CD4-positive, alpha-beta T cell treated with Interleukin-17A for 1 hour (primary cell): ENCODE measurements at places on chromosomes 16 and 17.

DNA sequence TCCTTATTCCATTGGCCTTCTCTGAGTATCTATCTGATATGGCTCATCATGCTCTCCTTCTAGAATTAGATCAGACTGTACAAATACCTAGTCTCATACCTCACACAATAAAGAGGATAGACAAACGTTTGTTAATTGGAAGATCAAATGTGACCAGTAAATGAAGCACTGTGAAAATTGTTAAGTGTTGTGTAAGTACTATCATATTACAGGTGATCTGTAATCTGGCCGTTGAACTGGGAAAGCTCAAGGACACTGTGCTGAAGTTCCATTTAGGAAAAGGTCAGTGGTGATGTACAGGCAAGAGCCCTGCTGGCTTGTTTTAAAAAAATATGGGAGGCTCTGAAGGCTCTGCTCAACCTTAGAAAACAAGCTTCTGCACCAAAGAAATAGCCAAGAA, 38.5 kb upstream of the CORO6 start:
- DNase-seq = no peak

DNA sequence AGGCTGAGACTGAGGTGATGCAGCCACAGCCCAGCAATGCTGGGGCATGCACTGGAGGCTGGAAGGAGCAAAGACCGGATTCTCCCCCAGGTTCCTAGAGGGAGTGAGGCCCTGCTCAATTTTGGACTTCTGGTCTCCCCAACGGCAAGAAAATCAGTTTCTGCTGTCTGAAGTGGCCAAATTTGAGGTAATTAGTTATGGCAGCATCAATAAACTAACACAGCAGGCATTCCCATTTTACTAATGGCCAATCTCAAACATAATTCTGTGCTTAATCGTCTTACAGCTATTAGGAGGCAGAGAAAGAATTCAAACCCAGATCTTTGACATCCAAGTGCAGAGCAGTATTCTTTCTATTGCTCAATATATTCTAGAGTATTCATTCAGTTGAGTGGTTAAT, 16.2 kb downstream of the NETO2 start:
- no peak for DNase-seq

- no peak for DNase-seq
These were observed 29.7 kb downstream of the ASIC2 start for GRCh38 chr17:33263396-33263795.

- no peak for DNase-seq
These were observed 128.4 kb downstream of the WWOX start for GRCh38 chr16:78227855-78228254.

GRCh38 chr16:69773260-69773947, 11.3 kb downstream of the WWP2 start:
- DNase-seq = no peak

GRCh38 chr16:19118938-19119431, 5.2 kb downstream of the ITPRIPL2 start:
- no peak for DNase-seq

GRCh38 chr17:73971127-73971526, 232.4 kb upstream of the RPL38 start:
- no peak for DNase-seq

GRCh38 chr16:11252482-11252931, 3.5 kb downstream of the SOCS1 start:
- DNase-seq = no peak

GRCh38 chr17:48541577-48542113, 3.3 kb downstream of the HOXB2 start:
- peak; percentile 52 for DNase-seq

DNA sequence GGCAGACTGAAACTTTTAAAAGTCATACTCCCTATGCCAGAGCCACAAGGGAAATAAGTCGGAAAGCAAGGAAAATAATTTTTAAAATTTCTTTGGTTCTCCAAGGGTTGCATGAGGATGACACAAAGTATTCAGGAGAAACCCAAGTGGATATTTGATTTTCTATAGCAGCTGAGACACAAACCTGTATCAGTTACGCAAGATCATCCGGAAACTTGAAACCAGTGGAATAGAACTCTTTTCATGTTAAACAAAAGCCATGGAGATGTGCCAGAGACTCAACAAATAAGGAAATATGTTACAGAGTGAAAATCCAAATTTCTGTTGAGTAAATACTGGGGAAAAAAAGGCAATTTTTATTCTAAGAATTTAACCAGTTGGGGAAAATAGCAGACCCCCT, 294.7 kb downstream of the KIF2B start:
- no peak for DNase-seq

- DNase-seq = no peak
These were observed 20.3 kb downstream of the G6PC1 start for GRCh38 chr17:42920922-42921321.

- DNase-seq = no peak
These were observed 106.6 kb downstream of the MRTFB start for GRCh38 chr16:14177704-14178103.

DNA sequence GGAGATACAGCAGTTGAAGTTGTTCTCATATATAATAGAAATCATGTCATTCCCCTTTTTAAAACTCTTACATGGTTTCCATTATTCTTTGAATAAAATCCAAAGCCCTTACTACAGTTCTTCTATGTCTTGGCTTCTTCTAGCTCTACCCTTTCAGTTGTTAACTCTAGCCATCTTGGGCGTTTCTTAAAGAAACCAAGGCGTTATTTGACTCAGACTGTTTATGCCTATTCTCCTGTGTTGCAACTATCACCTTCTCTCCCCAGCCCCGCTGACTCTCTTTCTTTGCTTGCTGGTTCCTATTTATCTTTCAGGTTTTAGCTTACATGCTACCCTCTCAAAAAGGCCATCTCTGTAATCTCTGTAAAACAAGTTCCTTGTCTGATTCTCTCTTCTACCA, 32.7 kb downstream of the NFATC3 start:
- no peak for DNase-seq

- DNase-seq = no peak
These were observed 2.0 kb upstream of the CACNA1G start for GRCh38 chr17:50558581-50558940.

DNA sequence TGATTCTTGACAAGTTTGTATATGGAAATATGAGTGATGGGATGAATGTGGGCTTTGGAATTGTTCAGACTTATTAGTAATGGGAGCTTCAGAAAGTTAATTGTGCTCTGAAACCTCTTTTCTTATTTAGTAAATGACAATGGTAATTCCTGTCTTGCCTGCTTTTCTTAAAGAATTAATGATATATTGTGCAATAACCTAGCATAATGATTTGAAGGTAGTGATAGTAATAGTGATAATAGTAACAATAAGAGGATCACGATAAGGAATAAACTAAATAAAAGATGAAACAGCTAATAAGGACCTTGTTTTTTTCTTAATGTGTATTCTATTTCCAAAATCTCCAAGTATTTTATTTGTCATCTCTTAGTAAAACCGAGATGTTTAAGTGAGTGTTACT, 245.0 kb upstream of the CPHXL start:
- no peak for DNase-seq

DNA sequence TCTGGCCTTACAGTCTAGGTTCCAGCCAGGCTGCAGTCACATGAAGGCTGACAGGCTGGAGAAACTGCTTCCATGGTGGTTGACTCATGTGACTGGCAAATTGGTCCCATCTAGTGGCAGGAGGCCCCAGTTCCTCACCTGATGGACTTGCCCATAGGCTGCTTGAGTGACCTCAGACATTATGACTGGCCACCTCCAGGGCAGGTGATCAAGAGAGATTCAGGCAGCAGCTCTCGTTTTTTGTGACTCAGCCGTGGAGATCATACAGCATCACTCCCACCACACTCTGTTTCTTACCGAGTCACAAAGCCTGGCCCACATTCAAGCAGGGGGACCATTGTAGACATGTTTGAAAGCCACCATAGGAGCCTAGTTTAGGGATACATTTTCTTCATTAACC, 34.5 kb downstream of the SIAH1 start:
- no peak for DNase-seq

- DNase-seq = no peak
These were observed 106.2 kb downstream of the GRIN2A start for GRCh38 chr16:10076037-10076436.

DNA sequence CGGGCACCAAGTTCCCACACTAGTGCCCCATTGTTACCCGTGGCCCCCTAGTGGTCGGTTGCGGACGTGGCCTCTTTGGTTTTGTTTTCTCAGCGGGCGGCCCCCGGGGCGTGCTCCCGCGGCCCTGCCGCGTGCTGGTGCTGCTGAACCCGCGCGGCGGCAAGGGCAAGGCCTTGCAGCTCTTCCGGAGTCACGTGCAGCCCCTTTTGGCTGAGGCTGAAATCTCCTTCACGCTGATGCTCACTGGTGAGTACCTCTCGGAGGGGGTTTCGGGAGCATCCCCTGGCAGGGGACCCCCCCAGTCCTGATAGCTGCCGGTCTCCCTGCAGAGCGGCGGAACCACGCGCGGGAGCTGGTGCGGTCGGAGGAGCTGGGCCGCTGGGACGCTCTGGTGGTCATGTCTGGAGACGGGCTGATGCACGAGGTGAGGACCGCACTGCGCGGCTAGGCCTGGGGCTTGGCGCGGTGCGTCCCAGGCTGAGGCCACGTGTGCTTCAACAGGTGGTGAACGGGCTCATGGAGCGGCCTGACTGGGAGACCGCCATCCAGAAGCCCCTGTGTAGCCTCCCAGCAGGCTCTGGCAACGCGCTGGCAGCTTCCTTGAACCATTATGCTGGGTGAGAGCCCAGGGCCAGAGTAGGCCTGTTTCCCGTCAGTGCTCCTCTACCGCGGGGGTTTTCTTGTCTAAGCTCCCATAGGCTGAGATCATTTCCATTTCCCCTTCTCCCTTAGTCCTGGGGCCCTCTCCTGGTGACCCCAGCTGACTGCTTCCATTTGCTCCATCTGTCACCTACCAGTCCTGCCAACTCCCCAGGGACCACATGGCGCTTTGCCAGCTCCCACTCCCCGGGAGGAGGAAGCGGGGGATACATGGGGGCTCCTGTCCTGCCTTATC, 1.7 kb downstream of the SPHK1 start:
- DNase-seq = peak; percentile 88

DNA sequence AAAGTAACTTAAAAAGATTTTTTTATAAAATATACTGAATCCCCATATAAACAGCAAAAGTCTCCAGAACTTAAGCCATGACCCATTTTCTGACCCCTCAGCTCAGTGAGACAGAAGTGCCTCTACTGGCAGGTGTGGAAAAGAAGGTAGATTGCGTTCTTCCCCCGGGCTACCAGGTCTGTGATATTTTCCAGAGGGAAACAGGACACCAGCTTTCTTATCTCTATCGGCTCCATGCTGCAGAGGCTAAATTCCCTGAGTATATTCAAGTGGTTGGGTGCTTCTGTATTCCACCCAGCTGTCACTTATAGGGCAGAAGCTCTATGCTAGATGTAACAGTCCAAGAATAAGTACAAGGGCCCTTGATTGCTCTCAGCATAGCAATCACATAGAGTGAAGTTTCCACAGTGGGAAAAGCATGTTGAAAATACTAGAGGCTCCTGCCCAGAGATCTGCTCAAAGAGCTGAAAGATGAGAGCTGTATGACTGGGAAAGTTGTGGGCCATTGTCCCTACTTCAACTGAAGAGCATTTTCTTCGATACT, 687.3 kb downstream of the CDH11 start:
- no peak for DNase-seq

- no peak for DNase-seq
These were observed 14.9 kb upstream of the NKD1 start for GRCh38 chr16:50533317-50533716.

DNA sequence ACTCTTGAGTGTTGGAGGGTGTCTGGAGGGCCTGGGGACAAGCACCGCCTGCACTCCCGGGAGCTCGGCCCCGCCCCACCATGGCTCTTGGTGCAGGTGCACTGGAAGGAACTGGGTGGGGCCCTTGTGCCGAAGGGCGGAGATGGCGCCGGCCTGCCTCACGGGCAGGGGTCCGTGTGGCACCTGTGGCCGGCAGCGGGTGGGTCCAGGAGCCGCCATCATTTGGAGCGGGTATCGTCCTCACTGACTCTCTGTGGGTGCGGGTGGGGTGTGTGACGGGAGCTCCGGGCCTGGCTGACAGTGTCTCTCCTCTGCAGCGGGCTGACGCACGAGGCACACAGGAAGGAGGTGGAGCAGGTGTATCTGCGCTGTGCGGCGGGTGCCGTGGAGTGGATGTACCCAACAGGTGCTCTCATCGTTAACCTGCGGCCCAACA, 5.2 kb downstream of the METRNL start:
- no peak for DNase-seq

GRCh38 chr17:80545499-80545826, 825 bp downstream of the RPTOR start:
- no peak for DNase-seq

GRCh38 chr16:12447556-12447955, 356.1 kb downstream of the CPPED1 start:
- no peak for DNase-seq

DNA sequence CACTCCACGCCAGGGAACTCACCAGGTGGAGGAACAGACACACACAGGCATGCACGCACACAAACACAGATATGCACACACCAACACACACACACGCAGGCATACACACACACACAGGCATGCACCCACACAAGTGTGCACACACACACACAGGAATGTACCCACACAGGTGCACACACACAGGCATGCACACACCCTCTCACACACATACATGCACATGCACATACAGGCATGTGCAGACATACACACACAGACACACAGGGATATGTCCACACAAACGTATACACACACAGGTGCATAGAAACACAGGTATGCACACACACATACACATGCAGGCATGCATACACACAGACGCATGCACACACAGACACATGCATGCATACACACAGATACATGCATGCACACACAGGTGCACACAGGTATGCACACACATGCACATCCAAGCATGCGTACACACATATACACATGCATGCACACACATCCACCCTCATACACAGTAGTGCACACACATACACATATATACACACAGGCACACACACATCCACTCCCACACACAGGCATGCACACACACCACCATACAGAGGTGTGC, 39.2 kb downstream of the COTL1 start:
- no peak for DNase-seq

DNA sequence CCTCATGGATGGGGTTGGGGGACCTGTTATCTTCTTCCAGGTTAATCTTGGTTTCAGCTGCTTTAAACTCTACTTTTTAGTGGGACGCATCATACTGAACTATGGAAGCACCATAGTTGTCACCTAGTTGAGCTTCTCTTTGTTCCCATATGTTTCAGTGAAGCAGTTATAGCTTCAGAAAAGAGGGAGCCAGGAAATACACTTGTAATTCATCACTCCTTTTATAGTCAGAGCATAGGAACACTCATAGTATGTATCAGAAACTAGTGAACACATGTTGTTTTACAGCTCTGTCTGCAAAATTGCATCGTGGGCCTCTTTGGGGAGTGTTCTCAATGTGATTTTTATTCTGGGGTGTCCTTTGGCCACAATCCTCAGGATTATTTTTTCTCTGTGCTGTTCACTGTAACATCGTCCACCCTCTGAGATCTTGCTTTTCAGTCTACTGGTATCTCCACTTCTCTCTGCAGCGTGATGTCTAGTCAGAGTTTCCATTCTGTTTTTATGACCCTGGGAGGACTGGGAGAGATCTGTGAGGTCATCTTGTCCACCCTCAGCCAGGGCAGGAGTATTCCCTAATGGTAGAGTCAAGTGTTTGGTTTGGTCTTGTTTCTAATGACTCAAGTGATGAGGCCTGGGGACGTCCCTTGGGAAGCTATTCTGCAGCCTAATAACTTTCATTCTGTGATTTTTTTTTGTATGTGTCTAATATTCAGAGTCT, 585.4 kb downstream of the WWOX start:
- DNase-seq = no peak
